Stimulated activated CD4-positive, alpha-beta T cell treated with anti-CD3 and anti-CD28 coated beads, Interleukin-15, amount 100 ng/mL, for 48 hours (primary cell): ENCODE measurements at places on chromosomes 2 and 18.

- DNase-seq, result no peak
Observed at GRCh38 chr2:1868683-1869141, 124.4 kb upstream of the PXDN start.

DNA sequence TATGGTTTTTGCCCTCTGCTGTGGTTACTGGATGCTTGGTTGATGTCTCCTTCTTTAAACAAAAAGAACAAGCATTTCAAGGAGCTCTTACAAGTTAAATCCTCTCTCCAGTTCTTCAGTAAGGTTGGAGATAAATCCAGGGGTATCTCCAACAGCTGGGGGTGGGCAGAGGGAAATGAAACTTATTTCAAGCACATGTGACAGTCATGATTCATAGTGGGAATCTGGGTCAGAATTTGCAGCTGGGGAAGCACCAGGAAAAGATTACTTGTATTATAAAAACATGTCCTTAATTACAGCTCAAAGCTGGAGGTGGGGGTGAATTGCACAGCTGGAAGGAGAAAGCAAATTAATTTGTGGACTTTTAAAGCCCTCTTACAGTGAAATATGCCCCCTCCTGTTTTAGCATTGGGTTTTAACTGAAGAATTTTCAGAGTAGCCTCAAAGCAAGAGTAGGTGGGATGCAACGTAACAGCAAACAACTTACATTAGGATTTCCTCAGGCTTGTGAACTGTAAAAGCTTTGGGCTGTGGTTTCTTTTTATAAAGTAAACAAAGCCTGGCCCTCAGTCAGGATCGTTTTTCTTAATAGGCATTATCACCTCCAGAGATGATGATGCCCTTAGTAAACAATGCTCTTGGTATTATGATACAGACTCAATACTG, 596.4 kb downstream of the NYAP2 start:
- DNase-seq, result no peak

DNA sequence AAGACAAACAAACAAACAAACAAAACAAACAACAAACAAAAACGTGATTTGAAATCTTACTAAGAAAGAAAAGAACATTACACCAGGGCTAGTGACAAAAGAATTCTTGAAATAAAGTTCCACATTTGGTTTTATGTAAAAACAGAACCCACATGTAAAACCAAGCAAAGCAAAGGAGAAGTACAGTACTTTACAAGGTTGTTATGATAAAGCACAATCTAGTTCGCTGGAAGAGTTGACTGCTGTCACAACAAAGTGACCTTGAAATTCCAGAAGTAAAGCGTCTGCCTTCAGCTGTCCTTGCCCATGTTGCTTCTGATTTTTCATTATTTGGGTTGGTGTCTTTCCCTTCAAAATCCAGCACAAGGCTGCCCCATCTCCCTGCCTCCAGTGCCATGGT, 94.8 kb upstream of the CYRIA start:
- DNase-seq, result no peak

GRCh38 chr2:134052173-134052572, 201.7 kb upstream of the MGAT5 start:
- no peak for DNase-seq

GRCh38 chr2:9266711-9267110, 60.1 kb downstream of the ASAP2 start:
- no peak for DNase-seq

DNA sequence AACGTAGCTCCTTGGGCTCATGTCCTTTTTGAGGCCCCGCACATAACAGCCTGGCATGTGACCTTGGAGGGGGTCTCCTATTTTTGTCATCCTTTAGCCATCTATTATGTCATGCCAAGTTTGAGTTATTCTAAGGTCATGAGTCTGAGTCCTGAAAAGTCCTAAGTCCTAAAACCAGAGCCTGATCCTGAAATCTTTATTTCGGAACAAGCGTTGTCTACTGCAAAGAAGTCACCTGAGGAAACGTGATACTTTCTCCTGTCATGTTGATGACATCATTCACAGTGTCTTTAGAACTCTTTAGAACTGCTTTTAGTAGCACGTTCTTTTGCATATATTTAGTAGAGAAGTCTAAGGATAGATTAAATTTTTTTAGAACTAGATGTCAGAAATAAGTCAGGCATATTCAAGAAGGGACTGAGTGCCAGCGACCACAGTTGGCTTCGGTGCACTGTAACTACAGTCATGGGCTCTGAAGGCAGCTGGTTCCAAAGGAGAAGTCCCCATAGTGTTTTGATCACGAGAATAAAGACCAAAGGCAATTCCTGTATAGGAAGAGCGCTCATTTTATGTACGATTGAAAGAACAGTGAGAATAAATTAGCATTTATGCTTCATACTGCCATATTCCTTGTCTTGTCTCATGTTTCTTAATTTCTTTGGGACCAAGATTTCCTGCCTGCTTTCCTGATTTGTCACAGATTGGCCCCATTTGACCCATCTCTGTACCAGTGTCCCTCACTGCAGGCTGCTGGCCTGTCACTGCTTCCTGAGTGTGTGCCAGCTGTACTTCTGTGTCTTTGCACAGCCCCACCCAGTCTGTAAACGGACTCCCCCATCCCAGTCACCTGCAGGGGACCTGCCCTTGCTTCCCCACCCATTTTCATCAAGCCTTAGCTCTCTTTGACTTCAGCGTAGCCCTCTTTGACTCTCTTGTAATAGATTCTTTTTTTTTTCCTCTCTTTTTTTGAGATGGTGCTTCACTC, 75.8 kb downstream of the ASAP2 start:
- no peak for DNase-seq

- no peak for DNase-seq
Observed at GRCh38 chr2:230866756-230867523, 2.2 kb downstream of the ITM2C start.

DNA sequence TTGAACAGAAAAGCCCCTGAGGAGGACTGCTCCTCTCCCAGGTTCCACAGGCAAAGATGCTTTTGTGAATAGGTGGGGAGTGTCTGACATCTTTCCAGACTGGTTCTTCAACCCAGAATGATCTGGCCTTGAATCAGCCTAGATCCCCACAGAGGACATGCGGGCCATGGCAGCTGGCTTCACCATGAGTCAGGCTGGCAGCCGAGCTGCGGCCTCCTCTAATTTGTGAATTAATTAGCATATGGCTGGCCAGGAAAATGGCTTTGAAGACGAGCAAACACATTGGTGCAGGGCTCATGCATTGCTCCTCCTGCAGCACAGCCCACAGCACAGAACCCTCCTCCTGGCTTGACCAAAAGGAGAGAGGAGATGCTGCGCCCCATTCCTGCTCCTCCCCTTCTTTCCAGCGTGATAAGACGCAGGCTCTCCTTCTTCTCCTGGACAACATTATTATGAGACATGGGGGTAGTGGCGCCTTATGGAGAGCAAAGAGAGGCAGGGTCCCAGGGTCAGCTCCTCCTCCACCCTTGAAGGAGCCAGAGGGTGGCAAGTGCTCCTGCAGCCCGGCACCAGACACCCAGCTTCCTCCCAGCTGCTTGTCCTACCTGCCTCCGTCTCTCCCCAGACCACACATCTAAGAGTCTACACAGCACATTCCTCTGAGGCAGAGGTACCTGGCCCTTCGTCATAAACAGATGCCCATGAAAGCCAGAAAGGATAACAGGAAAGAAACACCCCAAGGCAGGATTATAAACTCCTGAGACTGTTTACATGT, 66.7 kb downstream of the EDAR start:
- no peak for DNase-seq

DNA sequence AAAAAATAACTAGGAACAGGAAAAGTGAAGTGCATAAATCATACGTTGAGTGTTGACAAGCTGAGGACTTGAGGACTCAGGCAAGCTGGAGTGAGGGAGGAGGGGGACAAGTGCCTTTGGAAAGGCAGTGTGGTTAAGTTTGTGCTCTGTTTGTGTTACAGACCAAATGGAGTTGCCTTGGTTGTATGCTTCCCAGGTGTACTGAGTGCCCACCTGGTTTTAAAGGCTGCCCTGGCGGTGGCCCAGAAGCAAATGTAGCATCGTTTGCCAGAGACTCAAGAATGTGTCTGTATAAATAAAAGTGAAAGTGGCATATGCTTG, 240.9 kb downstream of the PRKCE start:
- DNase-seq, result no peak

GRCh38 chr2:209918251-209918650, 84.2 kb upstream of the RPE start:
- no peak for DNase-seq

DNA sequence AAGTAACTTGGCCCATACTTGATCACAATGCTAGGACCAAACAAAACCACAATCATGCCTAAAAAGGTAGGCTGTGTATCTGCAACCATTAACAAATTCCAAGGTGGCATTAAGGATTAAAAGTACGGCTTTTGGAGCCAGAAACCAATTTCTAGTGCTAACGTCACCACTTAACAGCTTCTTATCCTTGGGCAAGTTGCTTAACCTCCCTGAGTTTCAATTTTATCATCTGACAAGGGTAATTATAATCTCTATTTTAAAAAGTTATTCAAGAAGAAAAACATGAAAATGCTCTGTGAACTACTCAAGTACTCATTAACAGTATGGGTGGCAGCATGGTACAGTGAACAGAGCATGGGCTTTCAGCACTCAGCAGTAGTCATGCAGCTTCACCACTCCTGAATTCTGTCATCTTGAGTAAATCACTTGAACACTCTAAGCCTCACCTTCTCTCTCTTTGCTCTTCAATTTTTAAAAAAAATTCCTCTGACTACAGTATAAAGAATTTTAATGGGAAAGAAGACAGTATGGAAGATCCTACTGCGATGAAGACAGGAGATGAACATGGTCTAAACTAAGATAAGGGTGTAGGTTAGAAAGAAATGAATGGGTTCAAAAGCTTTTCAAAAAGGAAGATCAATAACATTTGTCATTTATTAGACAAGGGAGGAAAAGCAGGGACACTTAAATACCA, 69.2 kb downstream of the SS18 start:
- DNase-seq, result no peak

DNA sequence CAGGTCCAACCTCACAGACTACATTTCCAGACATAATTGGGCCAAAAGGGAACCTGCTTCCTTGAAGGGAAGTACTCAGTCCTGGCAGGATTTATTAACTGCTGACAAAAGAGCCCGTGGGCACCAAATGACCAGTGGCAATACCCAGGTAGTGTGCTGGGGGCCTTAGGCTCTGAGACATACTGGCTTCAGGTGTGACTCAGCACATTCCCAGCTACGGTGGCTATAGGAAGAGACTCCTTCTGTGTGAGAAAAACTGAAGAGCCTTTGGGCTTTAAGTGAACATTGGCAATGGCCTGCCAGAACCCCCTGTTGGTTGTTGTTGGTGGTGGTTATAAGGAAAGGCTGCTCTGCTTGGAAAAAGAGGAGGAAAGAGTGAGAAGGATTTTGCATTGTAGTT, 401.8 kb downstream of the KCNJ3 start:
- DNase-seq, result no peak

DNA sequence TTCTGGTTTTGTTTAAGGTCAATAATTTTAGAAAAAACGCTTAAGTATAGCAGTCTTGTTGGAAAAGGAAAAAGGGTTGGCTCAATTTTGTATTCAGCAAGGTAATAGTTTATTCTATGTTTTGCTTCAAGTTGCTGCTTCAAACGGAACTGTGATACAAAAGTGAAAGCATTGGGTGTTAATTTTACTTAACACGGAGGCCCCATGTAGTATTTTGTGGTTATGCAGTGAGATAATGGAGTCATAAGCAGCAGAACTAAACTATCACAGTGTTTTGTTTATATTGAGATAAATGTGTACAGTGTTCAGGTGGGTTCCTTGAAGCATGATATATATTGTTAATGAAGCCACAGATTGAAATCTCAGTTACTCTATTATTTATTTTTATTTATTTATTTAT, 67.0 kb upstream of the LYPD6B start:
- DNase-seq, result no peak

- no peak for DNase-seq
Observed at GRCh38 chr2:178923546-178923945, 116.3 kb upstream of the TTN start.

- no peak for DNase-seq
Observed at GRCh38 chr2:234679301-234679740, 182.4 kb upstream of the ARL4C start.

GRCh38 chr2:236393581-236393980, 129.4 kb upstream of the ASB18 start:
- DNase-seq, result no peak

DNA sequence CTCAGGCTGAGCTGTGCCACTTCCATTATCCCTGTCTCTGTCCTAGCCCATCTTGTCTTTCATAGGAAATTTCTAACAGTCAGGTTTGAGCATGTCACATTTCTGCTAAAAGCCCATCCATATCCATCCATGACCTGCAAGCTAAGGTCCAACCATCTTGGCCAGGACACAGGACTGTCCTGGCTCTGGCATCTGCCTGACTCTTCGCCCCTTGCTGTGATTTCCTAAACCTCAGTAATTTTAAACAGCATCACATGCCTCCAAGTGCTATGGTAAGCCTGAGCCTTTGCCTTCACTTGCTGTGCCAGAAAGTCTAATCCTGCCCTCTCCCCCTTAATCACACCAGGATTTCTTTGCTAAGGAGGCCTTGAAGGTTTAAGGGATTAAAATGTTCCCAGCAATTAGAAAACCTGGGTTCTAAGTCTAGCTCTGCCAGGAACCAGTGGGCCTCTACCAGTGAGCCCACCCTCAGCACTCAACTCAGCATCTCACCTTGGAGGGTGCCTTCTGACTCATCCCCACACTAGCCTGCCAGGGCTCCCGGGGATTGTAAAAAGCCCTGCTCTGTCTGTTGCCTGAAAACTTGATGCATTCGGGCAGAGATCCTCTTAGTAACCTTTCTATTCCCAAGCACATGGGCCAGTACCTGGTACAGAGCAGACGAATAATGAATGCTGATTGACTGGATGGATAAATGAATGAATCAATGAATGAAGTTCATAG, 411.0 kb downstream of the LRATD1 start:
- DNase-seq, result no peak

DNA sequence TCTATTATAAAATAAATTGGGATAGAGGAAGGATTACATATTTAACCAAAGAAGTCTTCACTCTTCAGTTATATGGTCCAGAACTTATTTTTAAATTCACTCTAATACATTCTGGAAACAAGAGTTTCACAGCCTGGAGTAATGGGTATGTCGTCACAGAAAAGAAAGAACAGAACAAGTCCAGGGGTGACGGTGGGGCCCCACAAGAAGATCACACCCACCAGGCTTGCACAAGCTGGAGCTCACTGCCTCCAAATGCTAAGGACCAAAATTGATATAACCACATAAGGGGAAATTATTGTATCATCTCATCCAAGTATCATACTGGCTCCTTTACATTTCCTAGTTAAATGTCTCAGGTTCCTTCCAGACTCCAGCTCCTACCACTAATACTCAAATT, 11.3 kb downstream of the LRPPRC start:
- no peak for DNase-seq

GRCh38 chr2:66850376-66850775, 415.5 kb downstream of the MEIS1 start:
- no peak for DNase-seq
